ENCODE measurements at places on chromosomes 3 and 15.

DNA sequence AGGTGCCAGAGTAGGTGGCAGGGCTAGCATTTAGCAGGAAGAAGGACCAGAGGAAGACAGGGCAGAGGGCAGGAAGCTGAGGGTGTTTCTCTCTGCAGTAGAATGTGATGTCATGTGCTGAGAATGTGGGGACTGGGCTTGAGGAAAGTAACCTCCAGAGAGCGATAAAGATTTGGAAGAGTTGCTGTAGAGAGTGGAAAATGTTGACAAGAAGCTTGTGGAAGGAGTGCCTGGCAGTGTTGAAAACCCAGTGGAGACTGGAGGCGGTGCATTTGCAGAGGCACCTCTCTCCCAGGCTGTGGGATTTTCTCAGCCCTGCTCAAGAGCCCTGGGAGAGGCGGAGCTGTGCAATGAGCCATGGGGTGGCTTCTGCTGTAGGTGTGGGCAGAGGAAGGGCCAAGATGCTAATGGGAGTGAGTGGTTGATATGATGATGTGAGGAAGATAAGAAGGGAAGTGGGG, 54.8 kb downstream of the MESD start:
- DNase-seq: no peak

DNA sequence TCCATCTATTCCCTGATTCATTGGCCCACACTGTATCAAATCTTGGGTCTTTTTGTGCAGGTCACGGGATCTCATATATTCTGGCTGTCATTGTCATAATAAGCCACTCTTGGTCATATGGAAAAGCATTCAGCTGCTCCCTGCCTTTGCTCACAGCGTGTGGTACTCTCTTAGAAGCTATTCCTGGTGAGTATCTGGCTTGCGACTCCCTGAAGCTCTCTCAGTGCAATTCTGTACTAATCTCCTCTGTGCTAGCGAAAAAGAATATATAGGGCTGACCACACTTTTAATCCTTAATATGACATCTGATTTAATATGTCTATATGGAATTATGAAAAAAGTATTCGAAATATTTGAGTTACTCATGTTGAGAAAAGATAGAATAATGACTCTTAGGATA, 440.8 kb upstream of the GBE1 start:
- no peak for DNase-seq

DNA sequence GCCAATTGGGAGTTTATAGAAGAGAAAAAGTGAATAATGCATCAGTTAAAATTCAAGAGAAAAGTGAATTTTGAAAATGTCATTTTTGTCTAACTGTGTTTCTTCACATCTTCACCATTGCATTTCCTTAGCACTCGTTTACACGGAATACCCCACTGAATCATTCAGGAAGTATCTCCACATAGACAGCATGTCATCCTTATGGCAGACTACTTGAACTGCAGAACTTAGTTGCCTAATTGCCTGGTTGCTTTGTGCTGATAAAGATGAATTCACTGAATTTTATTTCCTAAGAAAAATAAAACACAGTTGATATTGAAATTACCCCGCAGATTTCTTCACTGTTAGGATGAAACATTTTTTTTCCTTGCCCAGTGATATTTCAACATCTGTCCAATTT, 627.1 kb downstream of the ROBO1 start:
- no peak for DNase-seq

DNA sequence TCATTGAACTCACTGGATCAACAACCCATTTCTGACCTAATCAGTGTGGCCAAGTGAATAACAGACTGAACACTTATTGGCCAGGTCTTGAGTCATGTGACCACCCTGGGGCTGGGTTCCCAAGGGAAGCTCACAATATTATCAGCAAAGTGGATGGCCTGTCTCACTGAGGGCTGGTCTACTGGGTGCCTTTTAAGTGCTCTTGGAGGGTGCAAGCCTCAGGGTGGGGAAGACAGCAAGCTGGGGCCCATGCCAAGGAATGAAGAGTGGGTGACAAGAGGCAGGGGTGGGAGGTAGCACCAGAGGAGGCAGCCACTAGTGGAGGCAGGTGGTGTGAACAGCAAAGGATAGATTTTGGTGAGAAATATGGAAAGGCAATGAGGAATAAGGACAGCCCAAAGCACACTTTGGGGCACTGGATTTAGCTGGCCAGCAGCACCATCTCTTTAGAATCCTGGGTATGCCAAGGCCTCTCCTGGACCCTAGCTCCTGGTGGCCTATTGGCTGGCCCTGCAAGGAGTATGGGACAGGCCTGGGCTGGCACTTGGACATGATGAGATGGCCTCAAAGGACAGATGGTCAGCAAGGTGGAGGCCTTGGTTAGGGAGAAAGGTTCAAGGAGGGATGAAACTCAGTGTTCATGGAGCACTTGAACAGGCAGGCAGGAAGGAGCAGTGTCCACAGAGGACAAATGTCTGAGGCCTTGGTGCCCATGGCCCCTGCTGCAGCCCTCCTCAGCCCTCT, 34.2 kb downstream of the HMCES start:
- no peak for DNase-seq

DNA sequence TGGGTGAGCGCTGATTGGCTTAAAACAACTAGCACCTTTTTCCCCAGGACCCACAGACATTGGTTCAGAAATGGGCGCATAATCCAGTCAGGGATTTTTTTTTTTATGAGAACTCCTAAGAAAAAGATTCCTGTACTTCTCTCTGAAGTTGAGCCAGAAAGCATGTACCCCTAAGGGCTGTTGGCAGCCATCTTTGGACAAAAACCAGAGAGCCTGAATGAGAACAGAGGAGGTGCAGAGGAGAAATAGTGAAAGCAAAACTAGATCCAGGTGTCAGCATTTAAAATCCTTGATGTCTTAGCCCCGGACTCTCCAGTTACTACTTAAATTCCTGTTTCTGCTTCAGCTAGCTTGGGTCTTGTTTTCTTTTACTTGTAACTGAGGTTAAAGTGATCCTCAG, 1.9 kb upstream of the SLC27A2 start:
- DNase-seq: no peak

DNA sequence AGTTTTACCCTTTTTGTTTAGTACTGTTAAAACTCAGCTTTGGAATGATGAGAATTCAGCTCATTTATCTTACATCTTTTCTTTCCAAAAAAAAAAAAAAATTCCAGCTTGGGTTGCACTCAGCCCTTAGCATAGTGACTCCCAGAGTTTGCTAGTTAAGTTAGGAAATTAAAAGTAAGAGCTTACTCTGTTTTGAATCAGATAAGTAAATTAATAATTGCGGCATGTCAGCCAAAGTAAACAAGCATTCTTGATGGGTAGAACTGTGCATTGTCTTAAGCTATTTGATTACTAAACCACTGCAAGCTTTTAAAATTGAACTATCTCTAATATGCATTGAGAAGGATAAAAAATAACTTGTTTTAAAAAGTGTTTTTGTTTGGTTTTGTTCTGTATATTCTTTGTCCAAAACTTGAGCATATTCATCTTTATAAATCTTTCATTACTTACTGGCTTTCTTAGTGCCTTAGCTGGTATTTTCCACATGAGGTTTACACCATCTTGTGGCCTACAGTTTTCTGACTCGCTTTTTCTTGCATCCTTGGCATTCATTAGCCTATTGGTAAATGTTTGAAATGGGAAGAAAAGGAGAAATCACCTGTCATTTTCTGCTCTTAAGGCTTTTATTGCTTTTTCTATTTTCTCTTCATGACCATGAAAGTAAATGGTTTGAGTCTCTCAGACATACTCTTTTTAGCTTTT, 107.6 kb downstream of the FILIP1L start:
- DNase-seq: no peak

DNA sequence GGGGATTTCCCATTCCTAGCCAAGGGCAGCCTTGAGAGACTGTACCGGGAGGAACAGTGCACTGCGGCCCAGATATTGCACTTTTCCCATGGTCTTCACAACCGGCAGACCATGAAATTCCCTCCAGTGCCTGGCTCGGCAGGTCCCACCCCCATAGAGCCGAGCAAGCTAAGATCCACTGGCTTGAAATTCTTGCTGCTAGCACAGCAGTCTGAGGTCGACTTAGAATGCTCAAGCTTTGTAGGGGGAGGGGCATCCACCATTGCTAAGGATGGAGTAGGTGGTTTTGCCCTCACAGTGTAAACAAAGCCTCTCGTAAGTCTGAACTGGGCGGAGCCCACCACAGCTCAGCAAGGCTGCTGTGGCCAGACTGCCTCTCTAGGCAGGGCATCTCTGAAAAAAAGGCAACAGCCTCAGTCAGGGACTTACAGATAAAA, 156.3 kb downstream of the FRMD5 start:
- DNase-seq: no peak

DNA sequence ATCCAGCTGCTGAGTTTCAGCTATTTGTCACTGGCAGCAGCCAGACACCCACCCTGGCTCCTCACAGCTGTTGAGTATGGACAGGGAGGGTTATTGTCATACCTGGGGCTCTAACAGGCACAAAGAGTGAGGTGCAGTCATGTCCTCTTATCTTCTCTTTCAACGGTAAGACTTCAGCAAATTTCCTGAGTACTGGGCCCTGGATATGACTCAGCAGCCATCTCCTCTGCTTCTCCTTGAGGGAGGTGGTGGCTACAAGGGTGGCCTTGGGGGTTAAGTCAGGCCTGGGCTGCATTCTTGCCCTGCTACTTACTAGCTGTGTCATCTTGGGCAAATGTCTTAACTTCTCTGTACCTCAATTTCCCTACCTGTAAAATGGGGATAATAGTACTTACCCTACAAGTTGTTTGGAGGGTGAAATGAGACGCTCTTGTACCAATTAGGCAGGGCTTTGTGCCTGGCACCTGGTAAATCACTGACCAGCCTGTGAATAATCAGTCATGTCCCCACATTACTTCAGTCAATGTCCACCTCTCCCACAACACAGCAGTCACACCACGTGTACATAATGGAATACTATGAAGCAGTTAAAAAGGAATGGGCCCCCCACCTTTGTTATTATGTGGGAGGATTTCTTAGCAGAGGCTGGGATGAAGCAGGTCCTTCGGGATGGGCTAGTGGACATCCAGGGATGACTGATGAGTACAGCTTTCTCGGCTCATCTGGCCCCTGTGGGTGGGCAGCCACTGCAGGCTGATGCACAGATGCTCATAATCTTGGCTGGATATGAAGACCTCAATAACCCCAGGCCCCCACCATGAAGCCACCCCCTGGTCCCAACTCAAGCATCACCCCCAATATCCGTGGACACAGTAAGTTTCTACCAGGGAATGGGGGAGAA, 528.8 kb downstream of the SHQ1 start:
- no peak for DNase-seq

DNA sequence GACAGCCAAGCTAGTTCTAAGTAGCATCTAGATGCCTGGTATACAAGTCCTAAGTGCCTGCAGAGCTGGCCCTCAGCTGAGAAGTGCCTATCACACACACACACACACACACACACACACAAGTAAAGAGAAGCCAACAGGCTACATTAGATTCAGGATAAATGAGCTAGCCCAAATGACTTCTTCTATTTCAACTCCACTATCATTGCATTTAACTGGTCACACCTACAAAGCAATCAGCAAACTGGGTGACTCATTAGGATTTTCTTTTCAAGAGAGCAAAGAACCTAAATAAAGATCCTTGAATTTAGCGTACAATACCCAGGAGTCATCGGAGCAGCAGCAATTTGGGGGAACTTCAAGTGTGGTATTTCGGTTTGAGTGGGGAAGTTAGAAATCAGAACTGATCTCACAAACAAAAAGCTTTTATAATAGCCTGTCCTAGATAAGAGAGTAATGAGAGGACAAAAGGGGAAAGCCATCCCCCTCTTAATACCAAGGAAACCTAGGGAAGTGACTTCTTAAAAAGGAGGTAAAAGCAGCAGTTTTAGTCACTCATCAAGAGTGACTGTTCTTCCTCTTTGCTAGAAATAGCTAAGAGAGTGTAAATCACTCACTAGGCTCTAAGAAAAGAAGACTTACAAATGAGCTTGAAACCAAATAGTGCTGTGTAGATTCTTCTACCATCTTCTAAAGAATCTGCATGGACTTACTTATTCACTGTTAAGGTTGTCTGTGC, 112.7 kb downstream of the TNIK start:
- no peak for DNase-seq

- DNase-seq: no peak
Observed at GRCh38 chr3:66527246-66527645, 26.4 kb upstream of the LRIG1 start.

DNA sequence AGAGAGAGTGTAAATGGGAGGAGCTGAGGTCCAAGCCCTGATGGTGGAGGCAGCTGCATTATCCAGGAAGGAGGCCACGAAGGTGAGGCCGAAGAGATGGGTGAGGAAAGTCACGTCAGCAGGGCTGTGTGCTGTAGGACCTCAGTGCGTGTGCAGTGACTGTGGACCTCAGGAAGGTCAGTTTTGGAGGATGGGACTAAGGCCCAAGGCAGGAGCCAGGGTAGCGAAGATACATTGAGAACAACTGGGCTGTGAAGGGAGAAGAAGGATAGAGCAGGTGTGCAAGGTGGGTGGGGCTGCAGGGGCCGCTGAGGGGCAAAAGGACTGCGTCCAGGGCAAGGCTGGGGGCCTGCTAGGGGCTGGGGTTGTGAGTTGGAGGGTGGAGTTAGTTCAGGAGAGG, 4.9 kb downstream of the KLHL40 start:
- DNase-seq: no peak

DNA sequence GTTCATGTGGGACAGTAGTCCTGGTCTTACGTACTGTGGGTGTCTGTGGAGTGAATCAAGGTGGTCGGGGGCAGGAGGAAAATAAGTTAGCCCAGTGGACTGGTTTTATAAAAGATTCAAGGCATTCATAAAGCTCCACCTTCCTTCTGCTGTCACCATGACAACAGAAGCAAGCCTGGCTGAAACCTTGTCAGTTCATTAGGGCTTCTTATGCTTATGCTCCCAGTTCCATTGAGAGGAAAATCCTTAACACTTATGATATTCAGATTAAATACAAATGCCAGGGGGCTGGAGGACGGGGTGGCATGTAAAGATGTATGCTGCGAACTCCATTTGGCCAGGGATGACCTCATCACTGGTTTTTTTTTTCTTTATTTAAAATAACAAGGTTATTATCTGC, 283.1 kb upstream of the ATP10A start:
- no peak for DNase-seq

- no peak for DNase-seq
Observed at GRCh38 chr3:33218446-33219174, at the start of gene SUSD5. TSS of gene SUSD5 (minus strand) at chr3:33218810. CDS start at chr3:33218797, 13 bp downstream.

GRCh38 chr15:76146812-76147211, 87.0 kb downstream of the TMEM266 start:
- DNase-seq: no peak

DNA sequence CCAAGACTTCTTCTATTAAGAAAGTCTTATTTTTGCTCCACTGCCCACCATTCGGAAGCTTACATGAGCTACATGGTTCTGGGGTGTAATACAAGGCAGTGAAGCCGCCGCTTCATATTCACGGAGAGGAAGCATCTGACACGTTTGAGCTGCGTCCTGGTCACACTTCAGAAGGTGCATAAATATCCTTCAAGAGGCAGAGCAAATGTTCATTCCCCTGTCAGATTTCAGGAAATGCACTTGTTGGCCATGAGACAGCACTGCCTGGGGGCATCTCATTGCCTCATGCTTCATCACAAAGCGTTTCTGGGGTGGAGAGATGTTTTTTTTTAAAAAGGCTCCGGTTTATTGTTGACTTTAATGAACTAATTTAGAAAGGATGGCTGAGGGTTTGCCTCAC, 119.9 kb downstream of the CADPS start:
- no peak for DNase-seq
